ENCODE measurements at places on chromosomes 2 and 18.

- DNase-seq: no peak
Observed at GRCh38 chr2:79005216-79005615, 20.3 kb upstream of the REG3G start.

DNA sequence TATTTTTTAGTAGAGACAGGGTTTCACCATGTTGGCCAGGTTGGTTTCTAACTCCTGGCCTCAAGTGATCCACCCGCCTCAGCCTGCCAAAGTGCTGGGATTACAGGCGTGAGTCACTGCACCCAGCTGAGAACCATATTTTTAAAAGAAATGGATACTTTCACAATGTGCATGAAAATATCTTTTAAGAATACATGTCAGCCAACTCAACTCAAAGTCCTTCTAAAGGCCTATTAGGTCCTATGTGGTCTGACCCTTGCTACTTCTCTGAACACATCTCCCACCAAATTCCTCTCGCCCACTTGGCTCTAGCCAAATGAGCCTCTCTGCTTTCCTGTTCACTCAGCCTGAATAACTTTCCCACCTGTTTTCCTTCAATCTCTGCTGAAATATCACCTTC, 119.6 kb downstream of the MTX2 start:
- DNase-seq: no peak

GRCh38 chr2:71129902-71130151, 202 bp downstream of the MCEE start:
- no peak for DNase-seq

DNA sequence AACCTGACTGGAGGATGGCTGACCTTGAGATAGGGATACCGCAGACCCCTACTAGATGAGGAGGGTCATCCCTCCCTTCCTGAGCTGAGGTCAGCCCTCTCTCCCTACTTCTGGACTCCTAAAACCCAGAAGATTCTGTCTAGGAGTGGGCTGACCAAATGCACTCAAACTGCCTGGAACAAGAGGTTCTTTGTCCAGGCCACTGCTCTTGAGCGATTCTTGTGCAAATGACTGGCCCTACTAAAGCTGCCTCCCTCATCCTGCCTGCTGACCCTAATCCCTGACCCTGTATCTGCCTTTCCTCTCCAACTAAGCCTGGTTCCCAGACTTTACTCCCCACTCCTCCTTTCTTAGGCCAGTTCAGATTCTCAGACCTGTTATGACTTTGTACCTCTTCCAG, 56.2 kb downstream of the EFR3B start:
- DNase-seq: no peak

DNA sequence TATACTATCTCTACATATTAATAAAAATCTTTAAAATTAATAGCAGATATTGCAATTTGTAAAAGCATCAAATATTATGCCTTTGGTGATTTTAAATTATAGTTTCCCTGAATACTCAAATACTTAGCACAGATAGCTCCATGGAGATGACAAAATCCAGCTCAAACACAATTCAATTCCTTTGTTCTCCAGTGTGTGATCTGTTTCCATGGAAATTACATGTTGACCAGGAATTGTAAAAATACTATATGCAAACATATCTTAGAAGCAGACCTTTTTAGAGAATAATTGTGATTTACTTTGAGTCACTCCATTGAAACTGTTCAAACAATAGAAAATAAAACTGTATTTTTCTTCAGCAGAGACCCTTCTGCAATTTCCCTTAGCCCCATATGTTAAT, 68.3 kb downstream of the FAM161A start:
- DNase-seq: no peak

GRCh38 chr2:54945391-54946219, 104.6 kb downstream of the RTN4 start:
- no peak for DNase-seq

DNA sequence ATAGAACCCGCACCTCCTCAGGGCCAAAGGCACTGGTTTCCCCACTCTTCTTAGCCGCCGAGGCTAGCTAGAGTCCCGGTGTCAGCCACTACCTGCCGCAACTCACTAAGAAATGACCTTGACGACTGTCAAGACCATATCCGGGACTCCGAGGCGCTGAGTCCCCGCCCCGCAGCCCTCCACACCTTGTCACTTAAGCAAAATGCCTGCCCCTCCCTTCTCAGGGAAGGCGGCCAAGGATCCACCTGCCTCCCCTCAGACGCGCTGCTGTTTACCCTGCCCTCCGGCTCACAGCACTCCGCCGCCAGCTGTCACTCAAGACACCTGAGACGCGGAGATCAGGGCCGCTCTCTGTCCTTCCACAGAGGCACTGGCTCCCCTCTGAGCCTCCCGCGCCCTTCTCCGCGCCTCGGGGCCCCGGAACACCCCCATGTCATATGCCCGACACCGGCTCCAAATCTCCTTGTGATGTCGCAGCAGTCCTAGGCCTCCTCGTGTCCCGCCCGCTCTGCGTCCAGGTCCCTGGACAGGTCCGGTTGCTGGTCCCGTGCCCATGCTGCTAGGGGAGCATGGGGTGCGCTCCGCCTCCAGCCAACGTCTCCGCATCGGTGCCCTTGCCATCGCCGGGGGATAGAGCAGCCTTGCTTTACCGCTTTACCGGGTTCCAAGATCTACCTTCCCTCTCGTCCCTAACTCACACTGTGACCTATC, 32.5 kb upstream of the REG3G start:
- DNase-seq: no peak

Measured in memory B cell (primary cell).